Ammon's horn (tissue), 1 donor: ENCODE measurements at places on chromosomes 3 and 15.
A peak's percentile ranks its signal among the peaks of the same experiment; 100 is the strongest.

GRCh38 chr3:37852097-37852496, 9.6 kb upstream of the CTDSPL start:
- no peak for DNase-seq

- DNase-seq: no peak
These were observed 46.5 kb upstream of the CCDC174 start for GRCh38 chr3:14605067-14605466.

DNA sequence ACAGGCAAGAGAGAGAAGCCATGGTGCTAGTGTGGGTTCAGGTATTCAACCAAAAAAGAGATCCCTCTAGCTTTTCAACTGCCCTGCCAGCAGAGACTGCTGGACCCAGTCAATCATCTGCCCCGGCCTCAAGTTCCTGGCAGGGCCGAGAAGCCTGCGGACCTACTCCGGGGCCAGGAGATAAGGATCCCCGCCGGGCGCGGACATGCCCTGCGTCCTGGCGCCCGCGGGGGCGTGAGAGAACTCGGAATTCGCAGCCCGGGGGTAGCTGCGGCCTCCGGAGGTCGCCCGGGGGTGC, 821 bp upstream of the MAGI1 start:
- DNase-seq: no peak

- DNase-seq: peak; percentile 22
These were observed 3.0 kb downstream of the BBX start for GRCh38 chr3:107525644-107526305.

DNA sequence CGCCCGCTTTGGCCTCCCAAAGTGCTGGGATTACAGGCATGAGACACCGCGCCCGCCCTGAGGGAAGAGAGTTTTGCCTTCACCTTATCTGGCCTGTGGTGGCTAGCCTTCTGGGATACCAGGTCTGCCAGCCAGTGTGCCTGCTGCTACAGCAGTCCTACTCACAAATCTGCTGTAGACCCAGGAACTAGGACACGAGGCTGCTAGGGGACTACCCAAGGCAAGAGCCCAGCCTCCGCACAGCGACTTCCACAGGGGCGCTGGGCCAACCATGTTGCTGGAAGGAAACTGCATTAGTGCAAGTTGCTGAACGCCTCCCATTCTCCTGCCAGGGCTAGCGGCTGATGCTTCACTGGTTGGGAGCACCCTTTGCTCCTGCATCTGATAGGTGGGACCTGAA, 53.7 kb downstream of the DHX30 start:
- DNase-seq: peak; percentile 70

- DNase-seq: no peak
These were observed at the start of gene ZBED2 for GRCh38 chr3:111595232-111595631. ZBED2 (minus strand) TSS chr3:111595346; CDS start chr3:111594201, 1,145 bp downstream.

DNA sequence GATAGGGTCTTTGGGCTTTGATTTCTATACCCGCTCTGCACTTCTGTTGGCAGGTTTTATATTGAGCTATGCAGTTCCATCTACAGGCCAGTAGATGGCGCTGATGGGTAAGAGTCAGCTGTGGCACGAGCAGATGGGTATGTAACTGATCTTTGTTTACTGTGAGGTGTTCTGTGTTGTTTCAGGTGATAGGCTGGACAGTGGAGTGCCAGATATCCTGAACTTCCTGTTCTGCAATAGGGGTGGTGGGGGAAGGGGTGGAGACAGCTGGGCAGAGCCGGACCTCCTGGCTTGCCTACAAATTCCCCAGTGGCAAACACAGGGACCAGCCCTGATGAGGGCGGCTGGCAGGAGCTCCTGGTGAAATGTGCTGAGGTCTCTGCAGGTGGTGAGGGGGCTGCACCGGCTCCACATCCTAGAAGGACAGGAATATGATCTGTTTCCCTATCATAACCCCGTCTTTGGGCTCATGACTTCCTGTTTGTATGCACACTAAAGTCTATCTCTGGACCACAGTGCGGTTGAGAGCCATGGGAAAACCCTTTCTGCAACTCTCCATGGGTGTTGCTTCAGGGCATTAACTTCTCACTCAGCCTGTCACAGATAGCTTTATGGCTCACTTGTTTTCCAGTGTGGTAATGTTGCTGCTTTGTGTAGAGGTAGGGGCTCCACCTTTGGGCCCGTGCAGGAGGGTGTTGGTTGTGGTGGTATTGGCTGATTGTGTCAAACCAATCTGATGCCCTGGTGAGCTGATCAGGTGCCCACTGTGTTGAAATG, 13.4 kb upstream of the FAM98B start:
- DNase-seq: peak; percentile 82

DNA sequence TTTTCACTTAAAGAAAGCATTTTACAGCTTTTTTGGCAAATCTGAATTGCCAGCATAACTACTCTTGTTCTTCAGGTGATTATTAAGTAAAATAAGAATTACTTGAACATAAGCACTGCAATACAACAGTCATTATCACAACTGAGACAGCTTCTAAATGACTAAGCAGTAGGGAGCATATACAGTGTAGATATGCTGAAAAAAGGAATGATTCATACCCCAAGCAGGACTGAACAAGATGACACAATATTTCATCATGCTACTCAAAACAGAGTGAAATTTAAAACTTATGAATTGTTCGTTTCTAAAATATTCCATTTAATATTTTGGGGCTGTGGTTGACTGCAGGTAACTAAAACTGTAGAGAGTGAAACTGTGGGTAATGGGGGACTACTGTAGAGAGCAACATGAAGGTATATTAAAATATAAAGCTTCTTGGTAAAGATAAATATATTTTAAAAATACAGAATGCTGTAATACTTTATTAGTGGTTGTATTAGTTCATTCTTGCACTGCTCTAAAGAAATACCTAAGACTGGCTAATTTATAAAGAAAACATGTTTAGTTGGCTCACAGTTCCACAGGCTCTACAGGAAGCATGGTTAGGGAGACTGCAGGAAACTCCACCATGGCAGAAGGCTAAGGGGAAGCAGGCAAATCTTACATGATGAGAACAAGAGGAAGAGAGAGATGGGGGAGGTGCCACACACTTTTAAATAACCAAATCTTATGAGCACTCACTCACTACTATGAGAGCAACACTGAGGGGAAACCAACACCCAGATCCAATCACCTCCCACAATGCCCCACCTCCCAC, 84.8 kb downstream of the DCLK3 start:
- DNase-seq: no peak

GRCh38 chr15:31211353-31211752, 109.8 kb upstream of the TRPM1 start:
- DNase-seq: no peak

DNA sequence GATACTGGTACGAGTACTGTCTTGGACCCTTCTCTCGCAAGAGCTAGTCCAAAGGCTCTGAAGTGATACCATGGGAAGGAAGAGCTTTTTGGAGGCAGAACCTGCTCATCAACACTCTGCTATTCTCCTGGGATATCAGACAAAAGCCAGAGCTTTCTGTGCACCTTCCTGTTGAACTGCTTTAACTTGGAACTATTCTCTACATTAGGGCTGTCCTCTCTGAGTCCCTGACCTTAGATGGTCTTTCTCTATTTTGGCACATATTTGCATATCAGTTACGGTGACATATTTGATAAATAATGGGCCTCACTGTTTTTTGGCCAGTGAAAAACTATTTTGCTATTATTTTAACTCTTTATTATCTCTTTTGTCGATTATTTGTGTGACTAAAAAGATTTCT, 146.9 kb downstream of the TIGIT start:
- DNase-seq: no peak

- no peak for DNase-seq
These were observed 415.7 kb upstream of the THBS1 start for GRCh38 chr15:39165020-39165706.

DNA sequence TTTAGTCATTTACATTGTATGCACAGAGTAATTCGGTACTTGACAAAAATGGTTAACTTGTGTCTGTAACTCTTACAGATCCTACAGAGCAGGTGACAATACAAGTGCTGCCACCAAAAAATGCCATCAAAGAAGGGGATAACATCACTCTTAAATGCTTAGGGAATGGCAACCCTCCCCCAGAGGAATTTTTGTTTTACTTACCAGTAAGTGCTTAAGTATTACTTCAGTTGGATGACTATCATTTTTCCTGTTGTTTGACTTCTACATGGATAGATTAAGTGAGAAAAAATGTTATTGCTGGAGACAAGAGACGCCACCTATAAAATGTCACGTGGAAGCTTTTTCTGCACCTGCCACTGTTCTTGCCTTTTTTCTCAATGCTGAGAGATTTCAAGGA, 173.2 kb downstream of the ALCAM start:
- no peak for DNase-seq

GRCh38 chr3:180340395-180340794, 261.6 kb upstream of the TTC14 start:
- no peak for DNase-seq

DNA sequence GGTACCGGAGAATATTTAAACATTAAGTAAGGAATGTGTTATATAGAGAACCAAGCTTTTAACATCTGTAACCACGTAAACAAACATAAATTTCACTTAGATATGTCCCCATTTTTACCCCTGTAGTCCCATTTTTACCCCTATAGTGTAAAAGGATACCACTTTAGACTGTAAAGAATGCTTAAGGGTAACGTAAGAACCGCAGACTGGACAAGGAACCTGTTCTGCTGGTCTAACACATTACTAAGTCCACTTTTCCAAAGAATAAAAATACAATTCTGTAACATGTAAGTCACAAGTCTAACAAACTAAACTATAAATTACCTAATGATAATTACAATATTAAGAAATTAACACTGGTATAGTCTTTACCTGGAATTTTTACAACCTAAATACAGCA, 2.9 kb downstream of the SLC12A6 start:
- no peak for DNase-seq

DNA sequence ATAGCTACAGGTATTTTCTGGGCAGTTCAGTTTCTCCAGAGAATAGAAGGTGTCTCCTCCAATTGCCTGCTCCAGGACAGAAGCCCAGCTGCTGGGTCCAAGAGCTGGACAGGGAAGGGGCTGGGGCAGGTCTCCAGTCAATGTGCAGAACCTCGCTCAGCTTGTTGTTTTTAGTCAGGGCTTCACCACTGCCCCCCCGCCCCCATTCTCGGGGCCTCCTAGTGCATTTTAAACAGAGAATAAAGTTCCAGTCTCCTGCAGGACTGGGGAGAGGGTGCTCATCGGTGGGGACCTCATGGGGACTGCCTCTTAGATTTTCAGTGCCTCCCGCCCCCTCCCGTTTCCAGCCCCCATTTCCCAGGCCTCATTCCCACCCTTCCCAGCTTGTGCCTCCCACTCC, 216.6 kb downstream of the XXYLT1 start:
- DNase-seq: no peak

DNA sequence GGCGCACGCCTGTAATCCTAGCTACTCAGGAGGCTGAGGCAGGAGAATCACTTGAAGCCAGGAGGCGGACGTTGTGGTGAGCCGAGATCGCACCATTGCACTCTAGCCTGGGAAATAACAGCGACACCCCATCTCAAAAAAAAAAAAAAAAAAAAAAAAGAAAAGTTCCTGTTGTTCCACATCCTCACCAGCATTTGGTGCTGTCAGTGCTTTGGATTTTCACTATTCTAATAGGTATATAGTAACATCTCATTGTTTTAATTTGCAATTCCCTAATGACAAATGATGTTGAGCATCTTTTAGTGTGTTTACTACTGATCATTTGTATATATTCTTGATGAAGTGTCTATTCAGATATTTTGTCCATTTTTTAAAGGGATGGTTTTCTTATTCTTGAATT, 24.6 kb downstream of the UBR1 start:
- no peak for DNase-seq

GRCh38 chr3:129481766-129482332, 41.8 kb downstream of the IFT122 start:
- DNase-seq: no peak

DNA sequence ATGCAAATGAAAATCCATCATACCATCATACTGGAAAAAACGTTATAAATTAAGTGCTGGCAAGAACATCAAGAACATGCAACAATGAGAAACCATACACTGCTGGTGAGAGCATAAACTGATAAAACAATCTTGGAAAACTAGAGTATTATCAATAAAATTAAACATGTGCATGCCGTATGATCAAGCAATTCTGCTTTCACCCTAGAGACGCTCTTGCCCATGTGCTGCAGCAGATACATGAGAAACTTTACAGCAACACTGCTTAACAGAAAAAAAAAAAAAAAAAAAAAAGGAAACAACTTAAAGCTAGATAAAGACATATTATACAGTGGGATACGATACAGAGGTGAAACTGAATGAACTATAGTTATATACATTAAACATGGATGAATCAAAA, 21.8 kb downstream of the SPG11 start:
- no peak for DNase-seq

DNA sequence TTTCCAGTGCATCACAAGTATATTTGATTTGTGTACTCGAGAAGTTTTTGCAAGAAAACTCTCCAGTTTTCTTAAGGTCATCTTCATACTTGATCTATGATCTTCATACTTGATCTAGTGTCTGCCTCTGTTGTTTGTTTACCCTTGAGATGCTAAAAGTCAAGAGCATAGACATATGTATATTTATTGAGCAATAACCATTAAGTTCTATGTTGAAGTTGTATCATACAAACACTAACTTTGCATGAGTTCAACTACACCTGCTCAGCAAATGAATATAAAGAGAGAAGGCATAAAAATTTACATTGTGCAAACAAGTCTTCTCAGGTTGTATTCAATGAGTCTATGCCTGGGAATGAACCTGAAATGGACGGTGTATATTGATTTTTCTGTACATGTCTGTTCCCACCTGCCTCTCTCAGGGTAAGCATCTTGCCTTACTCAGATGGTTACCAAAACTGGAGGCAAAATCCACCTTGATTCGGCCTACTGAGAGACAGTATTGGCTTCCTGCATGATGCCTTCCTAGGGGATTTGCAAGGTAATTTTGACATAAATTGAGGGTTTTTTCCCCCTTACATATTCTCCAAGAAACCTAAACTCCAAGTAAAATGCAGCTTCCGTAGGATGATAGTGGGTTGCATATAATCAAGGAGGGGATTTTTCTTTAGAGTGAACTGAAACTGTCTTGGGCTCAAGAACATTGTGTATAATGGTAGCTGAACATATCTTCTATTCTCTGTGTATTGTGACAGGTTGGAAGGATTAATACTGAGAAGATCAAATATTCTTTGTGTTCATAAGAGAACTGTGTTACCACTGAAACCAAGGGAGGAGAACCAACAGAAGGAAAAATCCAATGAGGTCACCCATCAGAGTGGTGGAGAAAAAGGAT, 110.4 kb downstream of the FILIP1L start:
- DNase-seq: no peak

- DNase-seq: no peak
These were observed 193.7 kb upstream of the MME start for GRCh38 chr3:154886437-154886836.
